Activated CD8-positive, alpha-beta memory T cell treated with anti-CD3 and anti-CD28 coated beads for 4 hours (primary cell): ENCODE measurements at places on chromosomes 7 and 10.

GRCh38 chr7:22202141-22202540, 154.8 kb downstream of the RAPGEF5 start:
- DNase-seq = no peak

DNA sequence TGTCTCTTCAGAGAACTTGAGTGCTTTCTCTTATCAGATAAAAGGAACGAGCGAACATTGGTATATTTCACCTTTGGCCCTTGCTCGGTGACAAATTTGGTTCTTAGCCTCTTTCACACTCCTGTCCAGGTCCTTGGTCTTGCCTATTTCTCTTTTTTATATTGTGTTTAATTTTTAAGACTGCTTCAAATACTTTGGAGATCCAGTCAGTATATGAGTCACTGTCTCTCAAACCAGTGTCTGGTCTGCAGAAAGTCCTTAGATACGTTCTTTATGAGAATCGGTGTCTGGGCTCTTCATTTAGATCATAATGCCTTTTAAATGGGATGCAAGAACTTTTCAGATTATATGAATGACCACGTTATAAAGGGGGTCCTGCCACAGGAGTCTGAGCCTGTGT, 55.0 kb downstream of the PIK3AP1 start:
- DNase-seq = no peak

DNA sequence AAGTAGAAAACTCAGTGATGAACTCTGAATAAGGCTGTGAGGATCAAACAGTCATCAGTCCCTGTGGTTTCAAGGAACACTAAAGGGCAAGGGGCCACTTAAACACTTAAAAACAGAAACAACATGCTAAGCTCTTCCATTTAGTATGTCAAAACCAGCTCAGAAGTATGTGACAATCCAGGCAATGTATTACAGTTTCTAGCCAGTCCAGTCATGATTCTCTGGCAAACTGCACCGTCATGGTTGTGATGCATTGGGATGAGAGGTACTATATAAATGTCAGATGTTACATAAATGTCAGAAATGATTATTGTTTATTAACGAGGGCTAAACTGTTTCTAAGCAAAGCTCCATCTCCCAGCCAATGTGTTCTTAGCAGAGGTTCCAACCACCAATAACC, 4.7 kb upstream of the CREB5 start:
- no peak for DNase-seq

- DNase-seq = no peak
These were observed 81.6 kb upstream of the ICA1 start for GRCh38 chr7:8343556-8343955.

GRCh38 chr10:58453105-58453504, 59.6 kb upstream of the BICC1 start:
- DNase-seq = no peak

- DNase-seq = no peak
These were observed 73.6 kb downstream of the AHCYL2 start for GRCh38 chr7:129298268-129298893.

GRCh38 chr10:15059914-15060313, 16.2 kb downstream of the OLAH start:
- no peak for DNase-seq

- DNase-seq = no peak
These were observed 12.9 kb downstream of the TTYH3 start for GRCh38 chr7:2644562-2645273.

GRCh38 chr7:45220846-45221618, 63.4 kb downstream of the RAMP3 start:
- DNase-seq = no peak

DNA sequence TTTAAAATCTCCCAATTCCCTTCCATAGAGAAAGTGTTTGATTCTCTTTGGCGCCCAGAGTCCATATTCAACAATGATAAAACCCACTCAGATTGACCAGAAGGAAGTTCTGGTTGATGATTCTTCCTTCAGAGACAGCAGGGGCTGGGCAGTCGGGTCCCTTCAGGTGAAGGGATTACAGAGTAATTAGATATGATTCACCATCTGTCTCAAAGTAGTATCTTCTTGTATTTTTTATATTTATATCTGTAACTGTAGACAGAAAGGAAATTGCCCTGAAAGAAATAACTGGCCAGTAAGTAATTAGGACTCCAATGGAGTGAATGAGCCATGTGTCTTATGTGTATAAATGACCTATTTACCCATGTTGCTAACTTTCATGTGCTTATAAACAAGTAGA, 156.0 kb downstream of the PLCE1 start:
- no peak for DNase-seq

DNA sequence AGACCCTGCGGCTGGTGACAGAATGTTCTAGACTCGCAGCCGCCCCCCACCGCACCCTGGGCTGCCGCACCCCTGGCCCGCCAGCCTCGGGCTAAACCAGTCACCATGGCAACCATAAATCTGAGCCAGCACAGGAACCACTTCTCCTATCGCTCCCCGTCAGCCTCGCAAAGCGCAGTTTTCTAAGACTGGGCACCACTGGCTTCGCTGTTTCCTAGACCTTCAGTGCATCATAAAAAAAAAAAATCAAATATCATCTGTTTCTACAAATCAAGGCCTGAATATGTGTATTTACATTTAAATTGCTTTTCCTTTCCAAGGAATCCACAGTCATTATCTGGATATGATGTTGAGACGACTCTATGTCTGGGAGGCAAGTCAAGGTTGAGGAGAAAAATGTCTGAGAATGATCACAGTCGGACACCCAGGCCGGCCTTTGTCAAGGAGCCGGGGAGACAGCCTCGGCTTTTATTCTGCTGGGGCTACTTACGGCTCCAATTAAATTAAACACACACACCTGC, 99.9 kb downstream of the PTPRN2 start:
- DNase-seq = no peak

DNA sequence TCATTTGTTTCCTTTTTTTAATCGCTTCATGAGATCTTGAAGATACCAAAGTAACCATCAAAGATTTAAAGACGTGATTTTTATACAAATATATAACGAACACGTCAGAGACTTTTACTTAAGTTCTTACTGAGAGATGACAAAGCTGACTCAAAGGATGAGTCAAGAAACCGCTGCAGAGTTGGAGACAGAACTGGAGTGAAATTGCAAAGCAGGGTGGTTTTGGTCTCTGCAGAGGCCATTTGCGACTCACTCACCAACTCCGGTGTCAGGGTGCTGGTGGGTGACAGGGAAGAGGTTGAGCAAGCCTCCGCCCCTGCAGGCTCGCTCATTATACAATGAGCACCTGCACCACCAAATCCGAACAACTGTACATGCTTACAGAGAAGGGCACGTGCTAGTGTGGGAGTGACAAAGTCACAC, 75.2 kb downstream of the DNAJB6 start:
- DNase-seq = peak; percentile 33

DNA sequence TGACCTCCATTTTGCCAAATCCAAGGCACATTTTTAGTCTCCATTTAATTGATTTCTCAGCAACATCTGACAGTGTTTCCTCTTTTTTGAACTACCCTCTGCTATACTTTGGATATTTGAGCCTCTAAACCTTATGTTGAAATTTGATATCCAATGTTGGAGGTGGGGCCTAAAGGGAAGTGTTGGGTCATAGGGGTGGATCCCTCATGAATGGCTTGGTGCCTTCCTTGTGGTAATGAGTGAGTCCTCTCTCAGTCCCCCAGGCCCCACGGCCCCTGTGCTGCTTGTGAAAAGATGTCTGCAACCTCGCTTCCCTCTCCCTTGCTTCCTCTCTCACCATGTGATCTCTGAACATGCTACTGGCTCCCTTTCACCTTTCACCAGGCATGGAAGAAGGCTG, 96.8 kb upstream of the DGKB start:
- DNase-seq = no peak

DNA sequence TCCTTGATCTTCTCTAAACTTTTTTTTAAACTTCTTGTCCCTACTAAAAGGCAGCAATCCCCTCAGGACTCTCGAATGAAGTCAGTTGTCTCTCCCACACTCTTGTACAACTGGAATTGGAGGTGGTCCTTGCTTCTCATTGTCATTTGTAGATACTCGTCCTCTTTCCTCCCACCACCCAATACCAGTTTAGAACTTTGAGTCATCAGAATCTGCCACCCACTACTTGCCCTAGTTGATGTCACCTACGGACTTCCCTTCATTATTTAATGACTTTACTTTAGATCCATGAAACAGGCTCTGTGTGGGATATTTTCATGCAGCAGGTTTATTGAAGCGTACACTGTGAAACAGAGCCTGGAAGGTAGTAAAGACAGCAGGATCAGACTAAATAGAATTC, 28.6 kb upstream of the LHFPL3 start:
- DNase-seq = no peak
